ENCODE measurements at places on chromosomes 5 and 9.

DNA sequence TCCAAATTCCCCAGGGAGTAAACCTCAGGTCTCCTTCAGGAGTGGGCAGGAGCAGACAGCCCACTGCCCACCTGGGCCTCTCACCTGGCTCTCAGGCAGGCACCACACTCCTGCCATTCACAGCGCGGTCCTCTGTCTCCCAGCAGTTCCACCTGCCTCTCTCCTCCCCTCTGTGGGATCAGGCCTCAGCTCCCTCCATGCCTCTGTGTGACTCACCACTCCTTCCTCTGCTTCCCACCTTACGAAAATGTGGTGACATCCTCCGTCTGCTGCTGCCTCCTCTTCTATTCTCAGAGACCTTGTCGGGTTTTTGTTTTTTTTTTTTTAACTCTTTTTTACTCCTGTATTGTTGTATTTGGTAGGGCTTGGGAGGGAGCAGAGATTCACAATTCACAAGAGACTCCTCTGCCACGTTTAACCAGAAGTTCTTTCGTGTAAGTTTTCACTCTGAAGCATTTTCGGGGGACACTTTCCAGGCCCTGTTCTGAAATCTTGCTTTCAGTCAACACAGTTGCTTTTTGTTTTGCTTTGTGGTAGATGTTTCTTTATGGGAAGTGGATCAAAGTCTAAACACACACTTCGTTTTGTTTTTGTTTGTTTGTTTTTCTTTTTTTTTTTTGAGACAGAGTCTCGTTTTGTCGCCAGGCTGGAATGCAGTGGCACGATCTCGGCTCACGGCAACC, 21.1 kb upstream of the CDKN2AIPNL start:
- no peak for DNase-seq

GRCh38 chr5:120092649-120093048, 371.5 kb upstream of the PRR16 start:
- no peak for DNase-seq

DNA sequence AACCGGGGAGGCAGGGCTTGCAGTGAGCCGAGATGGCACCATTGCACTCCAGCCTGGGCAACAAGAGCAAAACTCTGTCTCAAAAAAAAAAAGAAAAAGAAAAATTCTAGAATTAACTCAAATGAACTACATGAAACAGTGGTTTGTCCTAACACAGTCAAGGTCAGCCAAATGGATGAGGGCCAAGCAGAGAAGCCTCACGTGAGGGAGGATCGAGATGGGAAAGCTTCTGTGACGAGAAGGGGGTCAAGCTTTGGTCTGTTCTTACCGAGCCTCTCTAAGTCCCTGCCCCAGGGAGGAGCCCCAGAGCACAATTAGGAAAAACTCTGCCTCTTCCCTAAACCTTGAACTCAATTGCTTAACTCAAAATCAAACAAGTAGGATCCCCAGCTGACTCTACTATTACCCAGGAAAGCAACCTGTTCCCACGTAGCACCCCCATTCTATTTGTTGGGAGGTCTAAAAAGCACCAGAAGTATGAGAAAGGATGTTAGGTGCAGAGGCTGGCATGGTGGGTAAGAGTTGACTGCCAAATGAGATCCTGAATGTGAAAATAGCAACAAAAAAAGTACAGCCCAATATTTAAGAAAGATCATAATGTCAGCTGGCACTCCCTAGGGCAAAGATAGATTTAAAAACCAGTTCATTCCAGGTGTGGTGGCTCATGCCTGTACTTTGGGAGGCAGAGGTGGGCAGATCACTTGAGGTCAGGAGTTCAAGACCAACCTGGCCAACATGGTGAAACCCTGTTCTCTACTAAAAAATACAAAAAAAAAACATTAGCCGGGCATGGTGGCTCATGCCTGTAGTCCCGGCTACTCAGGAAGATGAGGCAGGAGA, 7.2 kb downstream of the ALDH7A1 start:
- no peak for DNase-seq

DNA sequence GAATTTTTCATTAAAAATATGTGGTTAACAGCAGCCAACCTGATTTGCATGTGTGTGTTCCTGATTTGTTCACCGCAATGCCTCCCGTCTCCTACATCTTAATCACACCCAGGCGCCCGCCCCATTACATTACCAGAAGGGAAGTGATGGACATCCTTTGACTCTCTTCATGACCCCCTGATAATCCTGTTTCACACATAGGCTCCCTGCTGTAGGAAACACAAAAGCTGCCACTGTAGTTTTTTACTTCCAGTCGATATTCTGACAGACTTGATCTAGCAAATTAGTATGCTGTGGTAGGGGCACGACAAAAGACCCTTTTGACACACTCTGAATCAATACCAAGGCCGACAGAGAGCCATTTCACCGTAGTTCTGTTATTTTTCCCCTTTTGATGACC, 287.8 kb upstream of the ISL1 start:
- no peak for DNase-seq

DNA sequence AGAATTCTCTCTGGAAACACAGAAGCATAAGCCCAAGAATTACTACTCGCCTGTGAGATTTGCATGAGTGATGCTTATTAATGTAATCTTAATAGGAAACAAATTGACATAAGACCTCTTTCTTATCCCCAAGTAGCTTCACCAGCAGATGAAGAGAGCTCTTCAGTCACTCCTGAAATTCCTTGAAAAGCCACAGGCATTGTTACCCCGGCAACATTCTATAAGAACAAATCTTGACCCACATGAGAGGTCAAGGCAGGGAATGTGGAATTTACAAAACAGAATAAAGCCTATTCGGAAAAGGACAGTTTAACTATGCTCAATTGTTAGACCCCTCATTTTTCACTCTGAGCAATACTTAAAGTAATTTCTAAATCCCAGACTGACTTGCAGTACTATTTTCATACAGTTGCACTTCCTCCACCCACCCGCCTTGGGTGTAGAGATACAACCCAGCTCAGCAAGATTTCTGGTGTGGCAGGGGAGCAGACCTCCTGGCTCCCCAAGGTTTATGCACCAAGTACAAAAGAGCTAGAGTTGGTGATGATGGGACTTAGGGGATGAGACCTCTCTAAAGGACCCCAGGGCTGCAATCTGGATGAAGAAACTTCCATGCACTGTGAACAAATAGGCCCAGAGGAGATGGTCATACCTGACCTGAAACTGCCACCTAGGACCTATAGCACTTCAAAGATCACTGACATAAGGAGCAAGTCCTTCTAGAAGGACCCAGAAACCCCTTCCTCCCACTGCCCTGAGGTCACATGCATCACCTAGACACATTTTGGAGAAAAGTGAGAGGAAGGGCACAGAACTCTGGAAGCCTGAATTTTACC, 242.1 kb downstream of the ZNF608 start:
- no peak for DNase-seq

DNA sequence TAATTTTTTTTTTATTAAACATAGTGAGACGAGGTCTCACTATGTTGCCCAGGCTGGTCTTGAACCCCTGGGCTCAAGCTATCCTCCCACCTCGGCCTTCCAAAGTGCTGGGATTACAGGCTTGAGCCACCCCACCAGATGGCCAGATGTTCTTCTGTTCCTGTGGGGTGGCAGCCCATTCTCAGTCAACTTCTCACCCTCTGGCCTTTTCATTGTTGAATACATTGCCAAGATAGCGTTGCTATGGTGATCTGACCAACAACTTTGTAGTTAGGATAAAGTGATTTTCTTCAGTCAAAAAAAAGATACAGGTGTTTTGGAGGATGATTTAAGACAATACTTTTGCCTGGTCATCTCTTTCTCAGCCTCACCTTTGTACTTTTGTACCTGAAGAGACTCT, 109.1 kb downstream of the EGFLAM start:
- no peak for DNase-seq

- no peak for DNase-seq
These were observed 55.4 kb downstream of the STK32A start for GRCh38 chr5:147290261-147290660.

GRCh38 chr9:89295400-89295799, 15.6 kb upstream of the CKS2 start:
- no peak for DNase-seq

DNA sequence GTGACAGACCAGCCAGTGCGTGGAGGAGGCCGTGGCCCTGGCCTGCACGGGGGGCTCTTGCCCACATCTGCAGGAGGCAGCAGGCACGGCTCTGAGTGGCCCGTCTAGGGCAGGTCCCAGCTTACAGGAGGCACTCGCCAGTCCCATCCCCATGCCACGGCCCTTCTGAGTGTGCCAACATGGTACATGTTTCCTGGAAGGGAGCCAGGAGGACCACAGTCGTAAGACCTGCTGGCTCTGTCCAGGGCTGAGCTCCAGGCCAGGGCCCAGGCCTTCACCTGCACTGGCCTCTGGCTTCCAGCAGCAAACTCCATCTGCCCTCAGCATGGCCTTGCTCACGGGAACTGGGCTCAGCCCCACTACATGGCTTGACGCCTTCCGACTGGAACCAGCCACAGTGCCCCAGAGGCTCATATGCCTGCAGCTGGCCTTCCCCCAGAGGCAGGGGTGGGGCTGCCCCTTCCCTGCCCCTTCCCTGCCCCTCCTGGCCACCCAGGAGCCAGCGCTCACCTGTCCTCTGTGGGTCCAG, 3.8 kb downstream of the NKD2 start:
- DNase-seq, result no peak

DNA sequence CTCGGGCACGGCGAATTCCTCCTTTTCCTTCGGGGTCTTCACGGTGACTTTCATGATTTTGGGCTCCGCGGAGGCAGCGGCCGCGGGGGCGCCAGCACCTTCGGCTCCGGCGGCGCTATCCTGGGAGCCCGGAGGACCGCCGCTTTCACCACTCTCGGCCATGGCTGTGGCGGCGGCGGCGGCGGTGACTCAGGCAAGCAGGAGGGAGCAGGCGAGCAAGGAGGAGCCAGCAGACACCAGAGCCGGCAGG, 315 bp downstream of the UBQLN1 start:
- DNase-seq, result no peak

- DNase-seq, result no peak
These were observed 29.1 kb upstream of the MEIKIN start for GRCh38 chr5:131974622-131974955.

All from stimulated activated CD8-positive, alpha-beta memory T cell treated with anti-CD3 and anti-CD28 coated beads, Interleukin-7, amount 100 ng/mL, for 1 hour (primary cell).